ENCODE measurements at places on chromosomes 1 and 21.

- no peak for DNase-seq
These were observed 1.5 kb upstream of the KCNH1 start for GRCh38 chr1:211135342-211135950.

GRCh38 chr1:214712737-214713136 lies 109.7 kb downstream of the CENPF start:
- DNase-seq, result no peak

- no peak for DNase-seq
These were observed 140.2 kb upstream of the DNAH14 start for GRCh38 chr1:224789311-224789710.

DNA sequence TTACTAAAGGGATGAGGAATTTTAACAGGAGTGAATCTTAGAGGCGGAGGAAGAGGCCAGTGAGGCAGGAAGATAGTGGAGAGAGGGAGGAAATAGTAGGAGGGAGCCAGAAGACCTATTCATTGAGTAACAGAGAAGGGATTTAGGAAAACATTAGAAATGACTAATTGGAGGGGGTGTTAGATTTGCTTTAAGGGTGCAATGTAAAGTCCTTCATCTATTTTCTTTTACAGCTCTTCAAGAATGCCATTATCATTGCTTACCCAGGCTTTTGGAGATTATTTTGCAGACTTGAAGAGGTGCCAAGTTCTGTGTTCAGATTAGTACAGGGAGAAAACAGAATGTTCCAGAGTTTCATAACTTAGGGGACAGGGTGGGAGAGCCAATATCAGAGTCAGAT lies 33.8 kb downstream of the OR10J1 start:
- DNase-seq, result no peak

- DNase-seq, result no peak
These were observed 25.6 kb upstream of the IER5 start for GRCh38 chr1:181062836-181063428.

GRCh38 chr1:35220976-35221375 lies 28.0 kb upstream of the SFPQ start:
- no peak for DNase-seq

DNA sequence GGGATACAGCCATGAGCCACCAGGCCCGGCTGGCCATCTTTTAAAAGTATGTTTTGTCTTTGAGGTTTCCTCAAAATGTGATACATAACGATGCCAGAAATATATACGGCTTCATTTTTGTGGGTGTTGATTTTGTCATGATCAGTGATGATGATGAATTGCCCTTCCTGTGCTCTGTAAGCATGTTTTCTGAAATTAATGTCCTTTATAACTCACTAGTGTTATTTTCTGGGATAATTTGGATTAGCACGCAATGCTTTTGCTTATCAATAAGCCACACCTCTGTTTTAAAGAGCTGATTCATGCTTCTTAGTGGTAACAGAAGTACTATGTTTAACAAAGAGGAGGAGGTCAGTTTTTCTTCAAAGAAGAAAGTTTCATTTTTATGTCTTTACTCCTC lies 25.6 kb downstream of the PHACTR4 start:
- DNase-seq, result no peak

DNA sequence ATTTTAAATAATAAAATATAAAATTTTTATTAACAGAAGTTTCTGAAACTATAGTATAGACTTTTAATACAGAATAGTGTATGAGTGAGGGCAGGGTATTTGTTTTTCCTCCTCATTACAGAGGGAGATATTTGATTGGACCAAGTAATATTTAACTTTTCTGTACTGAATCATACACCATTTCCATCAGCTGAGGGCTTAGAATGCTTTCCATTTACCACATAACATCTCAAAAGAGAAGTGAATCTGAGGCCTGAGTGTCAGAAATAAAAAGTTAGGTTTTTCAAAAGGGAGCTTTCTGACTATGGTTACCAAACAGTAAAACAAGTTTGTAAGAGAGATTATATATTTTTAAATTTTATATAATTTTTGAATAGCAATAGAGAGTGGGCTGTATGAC lies 29.5 kb downstream of the TLCD4 start:
- no peak for DNase-seq

DNA sequence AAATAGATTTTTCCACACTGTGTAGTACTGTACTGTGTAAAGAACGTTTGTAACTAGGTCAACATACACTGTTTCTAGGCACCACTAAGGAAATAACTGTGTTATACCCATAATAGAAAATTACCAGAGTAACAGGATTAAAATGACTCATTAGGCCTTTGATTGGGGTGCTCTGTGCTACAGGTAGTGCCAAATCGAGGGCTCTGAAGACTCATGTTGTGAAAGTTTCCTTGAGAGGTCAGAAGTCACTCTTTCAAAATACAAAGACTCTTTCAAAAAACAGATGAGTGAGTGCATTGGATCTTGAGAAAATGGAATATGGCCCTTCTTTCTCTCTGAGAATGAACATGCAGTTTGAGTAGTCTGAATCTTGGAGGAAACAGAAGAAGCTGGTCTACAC lies 143.0 kb downstream of the MRPL39 start:
- no peak for DNase-seq

DNA sequence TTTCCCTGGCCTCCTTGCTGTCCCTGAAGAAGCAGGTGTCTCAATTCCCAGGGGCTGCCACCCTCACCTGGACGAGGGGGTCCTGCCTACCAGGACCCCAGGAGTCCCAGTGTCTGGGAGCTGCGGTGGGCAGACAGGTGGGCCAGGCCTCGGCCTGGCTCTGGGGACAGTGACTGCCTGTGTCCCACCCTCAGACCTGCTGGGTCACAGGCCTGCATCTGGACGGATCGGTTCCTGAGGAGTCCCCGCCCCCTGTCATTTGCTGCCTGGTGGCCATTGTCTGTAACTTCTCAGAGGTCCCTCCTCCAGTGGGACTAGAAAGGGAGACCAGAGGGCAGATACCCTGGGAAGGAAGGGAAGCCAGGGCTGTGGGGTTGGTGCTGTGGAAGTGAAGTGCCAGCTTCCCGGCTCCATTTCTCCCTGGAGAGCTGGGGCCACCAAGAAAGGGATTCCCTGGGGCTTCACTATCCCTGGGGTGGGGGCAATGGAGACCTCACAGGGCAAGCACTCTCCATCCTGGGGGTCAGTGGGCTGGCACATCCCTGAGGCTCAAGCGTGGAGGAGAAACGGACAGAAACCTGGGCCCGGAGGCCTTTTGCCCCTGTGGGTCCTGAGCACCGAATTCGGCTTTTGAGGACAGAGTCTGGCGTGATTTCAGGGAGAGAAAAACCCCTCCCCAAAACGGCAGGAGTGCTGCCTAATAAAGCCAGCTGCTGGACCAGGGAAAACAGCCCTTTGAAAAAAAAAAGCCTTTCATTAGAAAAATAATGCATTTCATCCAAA lies 157.3 kb downstream of the PEX14 start:
- DNase-seq, result no peak

DNA sequence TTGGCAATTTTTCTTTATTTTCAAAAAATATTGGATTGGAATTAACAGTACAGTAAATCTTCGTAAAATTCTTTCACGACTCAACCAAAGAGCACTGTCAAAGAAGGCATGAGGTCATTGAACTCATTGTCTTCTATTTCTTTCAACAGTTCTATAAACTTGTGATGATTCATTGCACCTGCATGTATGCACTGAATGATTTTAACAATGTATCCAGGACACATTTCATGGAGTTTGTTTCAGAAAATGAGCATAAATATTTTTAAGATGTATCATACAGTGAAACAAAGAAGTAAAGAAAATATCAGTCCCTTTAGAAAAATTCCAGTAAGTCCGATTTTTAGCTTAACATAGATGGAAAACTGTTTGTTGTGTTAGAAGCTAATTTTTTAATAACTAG lies 33.6 kb upstream of the CD34 start:
- DNase-seq, result no peak

Data from effector CD4-positive, alpha-beta T cell (primary cell).